ENCODE measurements at places on chromosomes 6 and 20.
A peak's percentile ranks its signal among the peaks of the same experiment; 100 is the strongest.

GRCh38 chr6:66865771-66866170 lies 1158.7 kb upstream of the EYS start:
- no peak for DNase-seq

DNA sequence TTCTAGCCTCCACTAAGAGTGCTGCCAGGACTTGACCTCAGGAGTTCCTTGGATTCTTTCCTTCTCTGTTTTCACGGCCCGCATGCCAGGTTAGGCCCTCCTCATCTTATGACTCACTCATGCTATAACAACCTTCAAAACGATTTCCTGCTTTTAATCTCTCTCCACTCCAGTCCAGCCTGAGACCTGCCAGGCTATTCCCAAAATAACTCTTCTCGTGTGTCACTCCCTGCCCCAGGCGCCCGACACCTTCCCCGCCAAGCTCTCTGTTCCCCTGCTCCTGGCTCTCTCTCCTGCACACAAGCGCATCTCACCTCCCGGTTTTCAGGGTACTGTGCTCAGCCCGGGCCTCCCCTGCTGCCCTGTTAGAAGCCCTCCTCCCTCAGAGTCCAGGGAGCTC lies 64.1 kb upstream of the RPS6KA2 start:
- DNase-seq = no peak

GRCh38 chr6:130513770-130514169 lies 148.0 kb downstream of the TMEM200A start:
- DNase-seq = no peak

GRCh38 chr6:107832151-107833056 lies 8.3 kb upstream of the SCML4 start:
- peak; percentile 96 for DNase-seq

DNA sequence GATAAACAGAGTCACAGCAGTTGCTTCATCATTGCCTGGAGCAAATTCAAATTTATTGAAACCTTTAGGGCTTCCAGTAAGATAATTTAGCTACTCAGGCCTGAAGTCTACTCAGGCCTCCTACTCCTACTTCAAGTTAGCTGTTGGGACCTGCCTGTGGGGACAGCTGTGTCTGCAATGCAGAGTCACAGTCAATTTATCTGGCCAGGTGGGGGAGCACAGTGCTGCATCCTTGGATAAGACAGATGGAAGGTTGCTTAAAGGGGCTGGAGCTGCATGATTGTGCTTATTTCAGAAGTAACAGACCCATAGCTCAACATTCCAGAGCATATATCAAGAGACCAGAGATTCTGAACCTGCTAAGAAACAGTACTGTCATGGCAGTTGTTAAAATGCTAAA lies 932.1 kb downstream of the QKI start:
- no peak for DNase-seq

- DNase-seq = no peak
Observed at GRCh38 chr6:169589293-169589692, 112.5 kb downstream of the WDR27 start.

DNA sequence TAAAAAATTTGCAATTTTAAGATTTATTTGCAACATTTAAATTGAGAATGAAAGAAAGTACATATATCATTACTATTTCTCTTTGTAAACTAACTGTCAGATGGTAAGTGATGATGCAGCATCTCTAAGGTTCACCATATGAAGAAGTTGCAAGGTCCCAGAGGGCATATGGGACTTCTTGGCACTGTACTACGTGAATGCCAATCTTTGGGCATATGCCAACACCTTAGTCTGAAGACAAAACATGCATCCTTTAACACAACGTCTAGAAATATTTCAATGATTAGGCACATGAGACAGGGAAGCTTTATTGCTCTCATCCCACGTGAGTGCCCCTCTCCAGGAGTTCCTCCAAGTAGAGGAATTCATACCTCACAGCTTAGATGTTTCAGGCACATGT lies 66.8 kb downstream of the CDK19 start:
- DNase-seq = no peak

DNA sequence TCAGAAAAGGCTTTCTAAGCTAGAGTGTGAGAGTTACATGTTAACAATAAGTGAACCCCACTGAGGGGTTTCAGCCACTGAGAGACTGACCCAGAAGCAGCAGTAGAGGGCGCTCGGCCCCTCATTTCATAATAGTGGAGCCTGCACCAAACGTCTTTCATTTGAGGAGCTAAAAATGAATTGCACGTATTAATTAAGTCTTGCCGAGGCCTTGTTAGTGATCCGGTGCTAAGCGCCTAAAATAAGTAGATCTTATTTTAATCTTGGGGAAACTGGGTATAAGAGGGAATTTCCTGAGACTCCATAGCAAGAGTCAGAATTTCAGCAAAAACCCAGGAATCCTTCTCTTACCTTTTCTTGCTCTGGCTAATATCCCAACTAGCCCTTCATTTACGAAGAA lies 209.7 kb downstream of the FARS2 start:
- peak; percentile 85 for DNase-seq

DNA sequence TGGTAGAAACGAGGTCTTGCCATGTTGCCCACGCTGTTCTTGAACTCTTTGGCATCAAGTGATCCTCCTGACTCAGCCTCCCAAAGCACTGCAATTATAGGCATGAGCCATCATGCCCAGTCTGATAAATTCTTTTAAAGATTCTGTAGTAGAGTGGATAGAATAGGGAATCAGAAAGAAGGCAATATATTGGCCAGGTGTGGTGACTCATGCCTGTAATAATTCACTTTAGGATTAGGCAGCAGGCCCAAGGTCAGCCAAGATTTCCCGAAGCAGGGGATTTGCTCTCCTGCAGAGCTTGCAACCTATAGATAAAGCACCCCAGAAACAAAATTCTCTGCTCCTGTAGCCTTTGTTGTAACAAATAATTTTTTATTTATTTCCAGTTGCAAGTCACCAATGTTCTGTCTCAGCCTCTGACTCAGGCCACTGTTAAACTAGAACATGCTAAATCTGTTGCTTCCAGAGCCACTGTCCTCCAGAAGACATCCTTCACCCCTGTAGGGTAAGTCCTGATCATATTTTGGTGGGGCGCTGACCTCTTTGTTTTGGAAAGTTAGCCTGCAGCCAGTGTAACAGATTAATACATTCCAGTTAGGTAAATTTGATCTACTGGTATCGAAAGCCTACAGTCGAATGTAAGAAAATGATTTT lies 30.4 kb upstream of the MROH8 start:
- no peak for DNase-seq

DNA sequence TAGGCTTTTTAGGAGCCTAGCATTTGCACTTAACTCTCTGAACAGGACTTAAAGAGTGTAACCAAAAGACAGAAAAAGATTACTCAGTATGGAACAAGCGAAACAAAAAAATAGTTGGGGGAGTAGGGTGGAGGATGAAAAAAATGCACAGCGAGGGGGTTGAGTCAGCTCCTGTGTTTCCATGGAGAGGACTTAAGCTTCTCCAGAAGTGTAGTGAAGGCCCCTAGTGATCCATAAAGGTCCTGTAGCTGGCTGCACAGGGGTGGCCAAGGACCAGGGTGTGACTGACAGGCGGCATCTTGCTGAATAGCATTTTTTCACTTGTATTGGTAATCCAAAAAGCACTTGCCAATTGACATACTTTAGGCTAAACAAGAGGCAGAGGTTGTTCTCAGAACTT lies 533.9 kb downstream of the RFPL4B start:
- no peak for DNase-seq

- DNase-seq = no peak
Observed at GRCh38 chr6:152161501-152161900, 354.0 kb downstream of the ESR1 start.

Measured in AML-193 (cell line).